Stimulated activated CD8-positive, alpha-beta memory T cell treated with anti-CD3 and anti-CD28 coated beads, Interleukin-4, amount 100 ng/mL, for 4 hours (primary cell): ENCODE measurements at places on chromosomes 6 and 20.

DNA sequence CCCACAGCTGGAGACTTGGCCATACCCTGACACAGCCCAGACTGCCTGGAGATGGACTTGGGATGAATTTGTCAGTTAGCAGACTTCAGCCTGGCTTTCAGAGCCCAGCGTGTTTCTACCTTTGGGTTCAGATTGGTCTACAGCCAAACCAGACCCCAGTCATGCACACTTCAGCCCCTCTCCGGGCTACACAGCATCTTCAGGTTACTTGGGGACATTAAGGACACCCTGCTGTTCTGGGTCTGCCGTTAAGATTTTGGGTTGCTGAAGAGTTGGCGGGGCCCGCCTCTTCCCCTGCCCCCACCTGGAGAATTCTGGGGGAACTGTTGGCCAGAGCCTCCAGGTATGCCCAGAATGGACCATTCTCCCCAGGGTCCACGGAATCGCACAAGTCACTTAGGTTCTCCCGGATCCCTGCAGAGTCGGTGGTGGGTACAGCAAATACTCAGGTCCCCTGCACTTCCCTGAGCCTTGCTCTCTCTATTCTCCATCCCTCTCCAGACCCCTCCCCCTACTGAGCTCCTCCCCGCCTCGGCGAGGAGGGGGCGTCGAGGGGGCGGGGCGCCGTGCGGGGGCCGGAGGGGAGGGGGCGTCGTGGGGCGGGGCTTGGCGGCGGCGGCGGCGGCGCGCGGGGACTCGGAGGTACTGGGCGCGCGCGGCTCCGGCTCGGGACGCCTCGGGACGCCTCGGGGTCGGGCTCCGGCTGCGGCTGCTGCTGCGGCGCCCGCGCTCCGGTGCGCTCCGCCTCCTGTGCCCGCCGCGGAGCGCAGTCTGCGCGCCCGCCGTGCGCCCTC is at the start of gene PTK7:
Gene PTK7 (plus strand): TSS at position 645 of the 794 bp plus-strand sequence. CDS start 175 bp downstream, outside the sequence.
- no peak for DNase-seq

DNA sequence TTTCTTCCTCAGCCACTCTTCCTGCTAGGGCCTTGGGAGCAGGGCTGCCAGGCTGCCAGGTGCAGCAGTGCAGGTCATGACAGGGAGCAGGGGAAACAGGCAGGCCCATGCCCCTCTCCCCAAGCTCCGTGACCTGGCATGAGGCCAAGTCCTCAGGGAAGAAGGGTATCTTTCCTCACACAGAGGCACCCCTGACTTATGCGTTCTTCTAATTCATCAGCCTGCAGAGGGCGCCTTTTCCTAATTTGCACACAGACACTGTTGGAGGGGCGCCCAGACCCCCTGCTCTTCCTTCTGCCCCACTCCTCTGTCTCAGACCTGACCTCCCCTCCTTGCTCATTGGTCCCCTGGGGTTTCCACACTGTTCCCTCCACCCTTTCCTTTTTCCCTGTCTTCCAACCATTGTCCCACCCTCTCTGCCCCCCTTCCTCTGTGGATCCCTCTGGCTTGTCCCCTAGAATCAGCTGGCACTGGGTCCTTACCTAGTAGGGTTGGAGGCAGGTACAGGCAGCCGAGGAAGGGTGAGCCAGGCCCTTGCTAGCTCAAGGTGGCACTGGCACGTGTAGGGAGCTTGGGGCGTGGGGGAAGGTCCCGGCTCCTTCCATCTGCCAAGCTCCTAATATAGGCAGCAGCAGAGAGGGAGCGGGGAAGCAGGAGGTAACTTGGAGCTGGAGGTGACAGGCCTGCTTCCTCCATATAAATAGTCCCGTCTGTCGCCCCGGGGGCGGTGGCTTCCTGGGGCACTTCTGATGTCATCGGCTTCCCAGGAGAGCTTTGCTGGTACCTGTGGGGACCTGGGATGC is 154.9 kb upstream of the MLN start:
- DNase-seq = no peak

DNA sequence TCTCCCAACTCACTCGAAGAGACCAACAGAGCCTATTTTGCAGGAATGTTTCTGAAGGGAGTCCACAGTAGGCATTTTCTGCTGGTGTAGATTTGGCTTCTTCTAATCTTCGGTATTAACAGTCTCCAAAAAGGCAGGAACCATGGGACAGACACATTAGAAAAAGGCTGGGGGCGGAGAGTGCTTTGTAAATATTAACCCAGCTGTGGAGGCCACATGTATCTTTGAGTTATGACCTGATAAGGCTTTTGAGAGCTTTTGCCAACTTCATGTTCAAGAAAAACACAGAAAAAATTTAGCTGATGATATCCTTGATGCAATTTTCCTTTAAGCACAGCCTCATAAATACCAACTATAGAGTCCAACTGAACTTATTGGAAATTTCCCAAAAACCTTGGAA is 119.4 kb upstream of the TSHZ2 start:
- DNase-seq = no peak

GRCh38 chr6:118894425-118895260 is 691 bp downstream of the ASF1A start:
- peak; percentile 30 for DNase-seq

- DNase-seq = no peak
Measured at GRCh38 chr6:87830907-87831306, 128.9 kb upstream of the AKIRIN2 start.

DNA sequence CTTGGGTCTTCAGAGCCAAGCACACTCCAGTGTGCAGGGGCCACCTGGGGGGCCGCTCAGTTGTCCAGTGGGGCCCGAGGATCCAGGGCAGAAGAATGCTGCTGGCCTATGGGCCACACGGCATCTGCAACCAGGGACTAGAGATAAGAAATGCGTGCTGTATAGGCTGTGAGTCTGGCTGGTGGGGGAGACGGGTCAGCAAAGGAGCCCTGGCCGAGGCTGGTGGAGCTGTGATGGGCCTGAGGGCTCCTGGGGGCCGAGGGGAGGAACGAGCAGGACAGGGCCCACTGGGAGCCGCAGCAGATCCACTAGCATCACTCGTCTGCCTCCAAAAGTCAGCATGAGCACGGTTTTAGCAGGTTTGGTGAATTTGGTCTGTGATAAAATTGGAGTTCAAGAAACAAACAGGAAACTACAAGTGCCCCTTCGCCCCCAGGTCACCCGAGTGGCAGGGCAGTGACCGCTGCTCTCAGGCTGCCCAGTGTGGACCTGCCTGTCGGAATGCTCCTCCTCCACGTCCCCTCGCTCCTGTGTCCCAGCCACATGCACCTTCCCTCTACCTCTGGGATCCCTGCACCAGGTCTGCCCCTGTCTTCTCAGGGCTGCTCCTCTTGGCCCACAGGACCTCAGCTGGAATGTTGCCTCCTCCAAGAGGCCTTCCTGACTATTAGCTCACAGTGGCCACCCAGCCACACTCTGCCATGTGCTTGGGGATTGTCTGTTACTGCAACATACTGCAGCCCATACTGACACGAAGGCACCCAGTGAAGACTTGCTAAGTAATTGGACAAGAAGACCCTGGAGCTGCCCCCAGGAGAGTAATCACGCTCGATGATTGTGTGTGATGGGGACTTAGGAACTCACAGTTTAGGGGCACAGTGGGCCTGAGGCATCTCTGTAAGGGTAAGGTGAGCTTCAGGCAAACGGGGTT is 10.9 kb downstream of the ACSS1 start:
- DNase-seq = no peak

DNA sequence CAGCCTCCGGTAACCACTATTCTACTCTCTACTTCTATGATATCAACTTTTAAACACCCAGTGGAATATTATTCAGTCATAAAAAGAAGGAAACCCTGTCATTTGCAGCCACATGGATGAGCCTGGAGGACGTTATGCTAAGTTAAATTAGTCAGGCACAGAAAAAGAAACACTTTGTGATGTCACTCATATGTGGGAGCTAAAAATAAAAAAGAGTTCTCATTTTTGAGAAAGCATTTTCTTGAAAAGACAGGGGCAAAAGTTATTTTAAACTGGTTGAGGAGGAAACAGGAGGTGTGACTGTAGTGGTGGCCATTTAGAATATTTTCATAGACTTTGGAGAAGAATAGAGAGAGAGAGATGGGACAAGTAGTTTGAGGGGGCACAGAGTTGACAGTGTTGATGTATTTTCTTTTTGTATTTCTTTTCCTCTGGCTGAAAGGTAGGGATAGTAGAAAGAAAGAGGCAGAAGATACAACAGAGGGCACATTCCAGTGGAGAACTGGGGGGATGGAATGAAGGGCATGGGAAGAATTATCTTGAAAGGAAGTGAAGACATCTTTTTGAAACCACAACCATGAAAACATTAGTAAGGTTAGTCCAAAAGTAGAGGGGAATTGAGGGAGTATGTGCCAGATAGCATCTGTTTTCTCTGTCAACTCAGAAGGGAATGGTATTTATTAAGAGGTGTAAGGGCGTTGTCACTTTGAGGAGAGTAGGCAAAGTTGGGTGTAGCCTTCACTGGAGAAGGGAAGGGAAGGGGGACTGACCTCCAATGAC is 181.3 kb upstream of the GMDS start:
- DNase-seq = no peak

- DNase-seq = no peak
Measured at GRCh38 chr20:7015257-7015656, 247.8 kb downstream of the BMP2 start.

DNA sequence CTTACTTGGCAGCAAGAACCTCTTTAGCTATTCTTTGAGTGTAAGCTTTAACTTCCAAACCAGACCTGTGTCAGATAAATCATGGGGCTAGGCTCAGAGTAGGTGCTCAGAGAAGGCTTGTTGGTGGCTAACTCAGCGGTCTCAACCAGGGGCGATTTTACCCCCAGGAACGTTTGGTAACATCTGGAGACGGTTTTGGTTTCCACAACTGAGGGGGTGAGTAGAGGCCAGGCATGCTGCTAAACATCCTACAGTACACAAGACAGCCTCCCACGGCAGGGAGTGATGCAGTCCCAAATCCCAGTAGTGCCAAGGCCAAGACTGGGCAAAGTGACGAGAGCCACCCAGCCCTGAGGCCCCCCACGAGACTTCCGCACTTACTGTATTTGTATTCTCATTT is 59.2 kb downstream of the RAB44 start:
- no peak for DNase-seq

- no peak for DNase-seq
Measured at GRCh38 chr6:99458319-99458718, 33.2 kb upstream of the PNISR start.

GRCh38 chr6:125931733-125932450 is 24.7 kb upstream of the HINT3 start:
- no peak for DNase-seq

DNA sequence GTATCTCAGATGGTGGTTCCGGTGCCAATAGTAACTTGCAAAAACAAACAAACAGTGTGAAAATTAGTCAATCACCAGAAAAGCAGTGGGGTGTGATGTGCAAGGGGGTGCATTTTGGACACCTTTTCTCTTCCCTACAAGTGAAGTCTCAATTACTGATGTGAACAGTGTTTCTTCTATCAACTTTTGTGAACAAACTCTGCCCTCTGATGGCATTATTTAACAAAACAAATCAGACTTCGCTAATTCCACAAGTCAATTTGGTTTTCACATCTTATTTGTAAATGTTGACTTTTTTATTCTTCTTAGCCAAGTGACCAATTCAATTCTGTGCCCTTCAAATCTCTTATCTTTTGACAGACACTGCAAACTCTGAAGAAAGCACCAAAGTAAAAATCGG is 212.2 kb downstream of the UST start:
- DNase-seq = no peak

DNA sequence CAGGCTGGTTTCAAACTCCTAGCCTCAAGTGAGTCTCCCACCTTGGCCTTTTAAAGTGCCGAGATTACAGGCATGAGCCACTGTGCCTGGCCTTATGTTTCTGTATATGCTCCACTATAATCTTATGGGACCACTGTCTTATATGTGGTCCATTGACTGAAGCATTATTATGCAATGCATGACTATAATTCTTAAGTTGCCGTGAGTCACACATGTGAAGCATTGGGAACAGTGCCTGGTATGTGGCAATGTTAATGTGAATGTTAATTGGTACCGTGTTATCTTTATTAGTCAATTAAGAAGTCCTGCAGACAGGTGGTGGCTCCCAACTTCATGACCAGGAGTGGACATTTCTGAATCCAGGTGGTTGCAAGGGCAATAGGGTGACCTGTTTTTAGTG is 14.7 kb upstream of the ASXL1 start:
- no peak for DNase-seq

DNA sequence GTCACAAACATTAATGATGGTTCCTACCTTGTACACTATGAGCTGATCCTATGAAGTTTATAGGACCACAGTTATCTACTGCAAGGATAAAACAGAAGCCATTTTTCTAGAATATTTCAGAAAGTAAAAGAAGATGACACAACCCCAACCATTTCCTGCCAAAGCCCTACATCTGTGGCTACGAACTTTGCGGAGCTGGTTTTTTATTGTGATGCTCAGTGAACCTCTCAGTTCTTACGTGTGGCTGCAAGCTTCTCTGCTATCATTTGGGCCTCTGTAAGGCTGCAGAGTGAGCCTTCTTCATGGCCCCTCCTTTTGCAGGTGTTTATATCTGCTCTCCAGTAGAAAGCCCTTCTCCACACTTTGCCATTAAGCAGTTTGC is 17.8 kb upstream of the TAGAP start:
- no peak for DNase-seq

DNA sequence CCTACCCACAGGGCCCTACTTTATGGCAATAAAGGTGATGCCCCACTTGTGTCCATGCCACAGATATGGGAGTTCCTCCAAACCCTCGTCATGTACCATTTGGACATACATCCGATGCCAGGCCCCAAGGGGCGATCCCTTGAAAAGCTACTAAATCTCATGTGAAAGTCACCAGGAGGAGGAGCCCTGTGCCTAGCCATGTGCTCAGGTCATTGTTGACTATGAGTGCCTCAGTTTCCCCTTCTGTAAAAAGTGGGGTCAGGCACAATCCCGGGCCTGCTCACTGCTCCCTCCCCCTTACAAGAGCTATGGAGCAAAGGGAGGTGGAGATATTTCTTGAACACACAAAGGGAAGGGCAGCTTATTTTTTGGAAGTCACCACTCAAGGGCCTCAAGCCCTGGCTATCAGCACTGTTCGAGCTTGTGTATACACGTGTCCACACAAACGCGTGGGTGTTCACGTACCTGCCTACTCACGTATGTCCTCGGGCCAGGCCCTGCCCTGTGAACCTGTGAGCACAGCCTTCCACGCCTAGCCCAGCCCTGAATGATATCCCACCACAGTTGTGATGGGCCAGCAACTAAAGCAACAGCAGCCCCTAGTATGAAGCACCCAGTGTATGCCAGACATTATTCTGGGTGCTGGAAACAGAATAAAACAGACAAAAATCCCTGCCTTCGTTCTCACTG is 1.9 kb downstream of the ACTL10 start:
- DNase-seq = no peak

- no peak for DNase-seq
Measured at GRCh38 chr20:61753316-61753942, 312.3 kb downstream of the TAF4 start.

GRCh38 chr20:13694420-13695150 is 55.9 kb upstream of the TASP1 start:
- no peak for DNase-seq
